ENCODE measurements at places on chromosomes 3 and 15. TPM values are rescaled to one million over a fixed set of nuclear protein-coding genes. Genes with fewer than 3 reads are reported as not detected.

CKMT1B gene
- 73.2 TPM for total RNA-seq

NPAP1 gene
- 0.12 TPM for total RNA-seq

CCR4 gene
- not detected for total RNA-seq

GP5 gene
- total RNA-seq, result 0.10 TPM

PLEKHO2 gene
- 11.2 TPM for total RNA-seq

FETUB gene
- not detected for total RNA-seq

SNTN gene
- total RNA-seq, result not detected

GOLGA8G gene
- not detected for total RNA-seq

Measured in type B pancreatic cell (in vitro differentiated cells).